ENCODE measurements at places on chromosomes 6 and 20. TPM values are rescaled to one million over a fixed set of nuclear protein-coding genes. Genes with fewer than 3 reads are reported as not detected.

The DZANK1 gene
- total RNA-seq, result 0.47 TPM

The MICA gene
- 46.5 TPM for total RNA-seq

The OLIG3 gene
- total RNA-seq, result not detected

The LY6G6F gene
- total RNA-seq, result not detected

The RIMS1 gene
- 0.16 TPM for total RNA-seq

The TP53TG5 gene
- not detected for total RNA-seq

The PTPRT gene
- total RNA-seq, result not detected

The ASIP gene
- not detected for total RNA-seq

The PHF10 gene
- 10.2 TPM for total RNA-seq

The SIGLEC1 gene
- not detected for total RNA-seq

The PNLDC1 gene
- 2.0 TPM for total RNA-seq

The BPI gene
- total RNA-seq, result 0.32 TPM

The GFRAL gene
- total RNA-seq, result not detected

The TSHZ2 gene
- 0.63 TPM for total RNA-seq
